HL-60 (cell line): ENCODE measurements at places on chromosomes 1 and 21.
A peak's percentile ranks its signal among the peaks of the same experiment; 100 is the strongest.

DNA sequence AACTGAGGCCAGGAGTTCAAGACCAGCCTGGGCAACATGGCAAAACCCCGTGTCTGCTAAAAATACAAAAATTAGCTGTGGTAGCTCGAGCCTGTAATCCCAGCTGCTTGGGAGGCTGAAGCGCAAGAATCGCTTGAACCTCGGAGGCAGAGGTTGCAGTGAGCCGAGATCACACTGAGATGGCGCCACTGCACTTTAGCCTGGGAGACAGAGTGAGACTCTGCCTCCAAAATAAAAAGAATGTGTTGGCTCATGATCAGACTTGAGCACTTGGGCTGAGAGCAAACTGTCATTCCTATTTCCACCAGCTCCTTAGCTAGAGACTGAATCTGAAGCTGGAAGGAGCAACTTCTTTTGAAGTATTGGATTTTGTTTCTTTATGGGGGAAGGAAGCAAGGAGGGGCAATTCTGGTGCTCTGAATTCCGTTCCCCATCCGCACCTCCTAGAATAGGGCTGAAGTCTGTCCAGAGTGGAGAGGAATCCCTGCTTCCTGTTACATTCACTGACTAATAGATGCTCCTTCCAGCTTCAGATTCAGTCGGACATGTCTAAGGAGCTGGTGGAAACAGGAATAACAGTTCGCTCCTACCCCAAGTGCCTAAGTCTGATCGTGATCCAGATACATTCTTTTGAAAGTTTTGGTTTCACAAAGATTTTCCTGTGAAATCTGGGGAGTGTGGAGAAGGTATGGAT lies 3.8 kb downstream of the ZNF672 start:
- DNase-seq, result peak; percentile 63

DNA sequence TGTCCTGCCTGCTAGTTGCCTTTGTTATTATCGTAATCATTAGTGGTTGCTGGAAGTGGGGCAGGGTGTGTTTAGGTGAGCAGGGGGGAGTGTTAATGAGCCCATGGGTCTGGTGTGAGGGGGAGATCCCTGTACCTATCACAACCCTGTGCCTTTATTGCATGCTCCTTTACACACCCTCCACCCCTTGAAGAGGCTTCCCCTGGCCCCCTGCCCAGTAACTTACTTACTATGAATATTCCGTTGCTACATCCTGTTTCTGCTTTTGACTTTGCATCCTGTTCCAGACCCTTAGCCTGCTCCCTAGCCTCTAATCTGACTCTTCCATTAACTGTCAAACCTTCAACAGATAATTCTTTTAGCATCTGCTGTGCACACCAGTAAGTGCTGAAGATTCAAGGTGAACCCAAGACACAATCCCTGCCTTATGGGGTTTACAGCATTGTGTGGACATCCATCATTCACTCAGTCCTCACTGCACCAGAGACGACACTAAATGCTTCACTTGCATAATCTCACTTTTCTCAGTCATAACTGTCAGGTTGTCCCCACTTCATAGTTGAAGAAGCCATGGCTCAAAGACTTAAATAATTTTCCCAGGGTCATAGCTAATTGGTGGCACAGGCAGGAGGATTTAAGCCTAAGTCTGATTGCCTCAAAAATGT lies 47.9 kb downstream of the CDC7 start:
- no peak for DNase-seq

GRCh38 chr1:185734929-185735700 lies 924 bp downstream of the HMCN1 start:
- no peak for DNase-seq

GRCh38 chr1:167301355-167301754 lies 80.7 kb downstream of the POU2F1 start:
- no peak for DNase-seq

GRCh38 chr1:43293176-43293575 lies 7.6 kb upstream of the TIE1 start:
- no peak for DNase-seq
